Dermis microvascular lymphatic vessel endothelial cell (primary cell): ENCODE measurements at places on chromosomes 2 and 18. TPM values are rescaled to one million over a fixed set of nuclear protein-coding genes. Genes with fewer than 3 reads are reported as not detected.

DNA sequence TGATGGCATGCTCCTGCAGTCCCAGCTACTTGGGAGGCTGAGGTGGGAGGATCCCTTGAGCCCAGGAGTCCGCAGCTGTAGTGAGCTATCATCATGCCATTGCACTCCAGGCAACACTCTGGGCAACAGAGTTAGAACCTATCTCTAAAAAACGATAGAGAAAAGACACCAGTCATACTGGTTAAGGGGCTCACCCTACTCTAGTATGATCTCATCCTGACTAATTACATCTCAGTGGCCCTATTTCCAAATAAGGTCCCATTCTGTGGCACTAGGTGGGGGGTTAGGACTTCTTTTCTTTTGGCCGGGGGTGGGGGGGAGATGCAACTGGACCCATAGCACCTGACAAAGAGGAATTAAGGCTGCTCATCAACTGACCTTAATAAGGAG lies 163.2 kb upstream of the NCK2 start:
- DNase-seq = no peak

DNA sequence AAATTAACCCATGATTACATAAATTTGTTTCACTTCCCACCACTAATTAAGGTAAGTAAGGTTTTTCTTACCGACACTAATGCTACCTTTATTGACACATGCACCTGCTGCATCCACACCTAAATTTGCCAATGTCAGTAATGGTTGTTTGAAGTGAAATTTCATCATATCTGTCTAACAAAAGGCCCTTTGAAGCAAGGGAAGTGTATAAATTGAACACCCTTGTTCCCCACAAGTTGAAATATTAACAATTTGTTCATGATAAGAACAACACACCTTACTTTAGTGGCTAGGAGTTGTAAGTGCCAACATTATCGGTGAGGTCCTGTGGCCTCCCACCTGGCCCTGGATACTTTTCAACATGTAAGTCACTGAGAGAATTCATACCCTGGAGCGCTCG lies 116.3 kb upstream of the CDCA7 start:
- DNase-seq = no peak

- no peak for DNase-seq
These were observed 22.3 kb downstream of the DCDC2C start for GRCh38 chr2:3725458-3726250.

DNA sequence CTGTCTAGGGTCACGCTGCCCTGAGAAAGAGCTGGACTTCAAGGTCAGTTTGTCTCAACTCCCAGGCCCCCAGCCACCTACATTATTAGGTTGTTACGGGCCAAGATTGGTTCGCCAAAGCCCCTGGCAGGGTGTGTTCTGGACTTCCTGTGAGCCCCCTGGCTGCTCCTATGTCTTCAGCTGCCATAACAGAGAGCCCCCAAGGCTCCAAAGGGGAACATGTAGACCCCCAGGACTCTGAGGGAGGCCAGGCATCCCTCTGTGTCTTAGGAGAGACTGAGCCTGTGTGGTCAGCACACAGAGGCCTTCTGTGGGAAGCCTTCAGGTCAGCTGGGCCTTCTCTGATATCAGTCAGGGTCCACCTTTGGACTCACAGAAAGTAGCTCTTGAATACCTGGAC lies 58.3 kb downstream of the INHBB start:
- DNase-seq = no peak

GRCh38 chr2:231409776-231410175 lies 14.3 kb downstream of the B3GNT7 start:
- no peak for DNase-seq

DNA sequence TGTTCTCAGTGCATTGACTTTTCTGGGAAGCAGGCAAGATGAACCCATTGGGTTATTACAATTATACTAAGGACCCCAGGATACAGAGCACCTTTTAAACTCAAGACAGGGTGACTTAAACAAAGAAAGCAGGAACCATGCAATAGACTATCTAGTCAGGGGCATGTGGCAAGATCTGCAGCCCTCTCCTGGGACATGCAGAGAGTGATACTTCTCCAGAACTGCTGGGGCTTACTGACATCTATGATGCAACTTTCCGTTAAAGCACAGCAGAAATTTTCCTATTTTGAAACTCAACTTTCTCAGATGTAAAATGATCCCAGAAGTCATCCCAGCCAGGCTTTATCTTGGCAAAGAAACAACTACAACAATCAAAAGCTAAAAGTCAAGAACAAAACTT lies 162.2 kb upstream of the HNMT start:
- DNase-seq = no peak

- peak; percentile 64 for DNase-seq
These were observed 532 bp upstream of the YES1 start for GRCh38 chr18:812376-813171.

- no peak for DNase-seq
These were observed 358.7 kb downstream of the SETBP1 start for GRCh38 chr18:45039376-45039775.

- DNase-seq = no peak
These were observed 117.2 kb downstream of the SH3RF3 start for GRCh38 chr2:109246176-109246575.

DNA sequence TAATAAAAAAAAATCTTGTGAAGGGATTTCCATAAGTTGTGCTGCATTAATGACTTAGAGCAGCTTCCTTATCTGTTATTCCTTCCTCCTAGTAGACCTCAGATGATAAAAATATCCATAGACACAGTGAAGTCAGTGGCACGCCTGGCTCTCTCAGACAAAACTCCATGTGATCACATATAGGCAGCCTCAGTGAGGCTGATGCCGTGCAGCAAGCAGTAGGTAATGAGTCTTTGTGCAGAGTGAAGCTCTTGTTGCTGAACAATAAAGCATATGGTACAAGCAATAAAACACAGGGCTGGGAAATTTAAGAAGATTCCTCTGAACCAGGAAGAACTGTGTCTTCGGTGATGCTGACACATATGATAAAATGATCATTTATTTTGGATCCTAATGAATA lies 102.7 kb downstream of the CSRNP3 start:
- no peak for DNase-seq

DNA sequence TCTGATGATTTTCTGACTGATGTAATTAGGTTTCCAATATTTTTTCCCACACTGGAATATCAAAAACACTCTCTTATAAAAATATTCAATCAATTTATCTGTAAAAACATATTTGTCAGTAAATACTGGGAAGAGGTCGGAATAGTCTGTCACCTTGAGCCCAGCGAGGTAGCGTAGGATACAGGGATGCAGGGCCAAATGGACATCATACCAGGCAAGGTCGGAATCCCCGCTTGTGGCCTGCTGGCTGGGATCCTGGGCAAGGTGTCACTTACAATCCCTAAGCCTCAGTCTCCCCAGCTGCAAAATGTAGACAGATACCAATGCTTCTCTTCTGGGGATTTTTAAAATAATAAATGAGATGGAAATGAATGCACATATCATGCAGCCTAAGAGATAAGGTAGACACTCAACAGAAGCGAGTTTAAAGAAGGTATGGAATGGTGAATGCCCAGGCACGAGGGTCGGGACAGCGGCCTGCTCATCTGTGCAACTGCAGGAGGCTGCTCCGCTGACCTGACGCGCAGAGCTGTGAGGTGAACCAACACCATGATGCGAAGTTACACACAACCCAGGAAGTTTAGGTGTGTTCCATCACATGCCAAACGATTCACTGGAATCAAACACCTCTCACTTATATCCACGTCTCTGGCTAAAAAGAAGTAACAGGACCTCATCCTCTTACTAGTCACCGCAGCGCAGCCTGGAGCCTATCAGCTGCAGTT lies 98.2 kb downstream of the EIPR1 start:
- no peak for DNase-seq

GRCh38 chr2:85089585-85089984 lies 43.6 kb upstream of the TCF7L1 start:
- DNase-seq = no peak

DNA sequence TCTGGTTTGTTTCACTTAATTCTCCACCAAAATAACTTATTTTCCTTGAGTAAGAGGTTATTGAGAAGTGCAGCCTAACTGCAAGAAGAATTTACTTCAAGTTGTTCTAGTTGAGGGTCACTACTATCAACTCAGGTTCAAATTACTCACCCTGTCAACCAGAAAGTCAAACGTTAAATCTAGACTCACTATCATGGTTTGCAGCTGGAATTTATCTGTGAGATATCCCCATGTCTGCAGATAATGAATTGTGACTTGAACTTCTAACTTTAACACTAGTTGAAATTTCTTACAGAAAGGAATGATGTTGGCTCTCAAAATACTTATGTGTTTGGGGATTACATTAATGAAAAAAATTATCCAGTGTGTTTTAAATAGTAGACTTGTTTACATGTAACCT lies 1145.7 kb upstream of the NXPH2 start:
- no peak for DNase-seq

- DNase-seq = no peak
These were observed 324.9 kb upstream of the SLC14A2 start for GRCh38 chr18:45290364-45290763.

DNA sequence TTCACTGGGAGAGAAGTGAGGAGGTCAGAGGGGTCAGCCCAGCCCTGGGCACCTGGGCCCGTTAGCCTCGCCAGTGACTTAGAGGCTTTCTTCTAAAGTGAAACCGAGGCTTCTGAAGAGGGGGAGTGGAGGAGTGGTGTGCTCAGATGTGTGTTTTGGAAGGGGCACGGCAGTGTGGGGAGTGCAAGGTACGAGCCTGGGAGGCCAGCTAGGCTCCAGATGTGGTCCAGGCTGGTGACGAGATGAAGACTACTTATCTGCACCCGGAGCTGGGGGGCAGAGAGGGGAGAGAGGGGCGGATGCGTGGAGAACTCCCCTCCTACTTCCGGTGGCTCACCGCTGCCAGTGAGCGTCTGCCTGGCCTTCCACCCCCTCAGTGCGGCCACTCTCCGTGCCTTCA lies 371.3 kb upstream of the HS6ST1 start:
- DNase-seq = no peak

- no peak for DNase-seq
These were observed 85.6 kb downstream of the ZNF804A start for GRCh38 chr2:184683911-184684310.

DNA sequence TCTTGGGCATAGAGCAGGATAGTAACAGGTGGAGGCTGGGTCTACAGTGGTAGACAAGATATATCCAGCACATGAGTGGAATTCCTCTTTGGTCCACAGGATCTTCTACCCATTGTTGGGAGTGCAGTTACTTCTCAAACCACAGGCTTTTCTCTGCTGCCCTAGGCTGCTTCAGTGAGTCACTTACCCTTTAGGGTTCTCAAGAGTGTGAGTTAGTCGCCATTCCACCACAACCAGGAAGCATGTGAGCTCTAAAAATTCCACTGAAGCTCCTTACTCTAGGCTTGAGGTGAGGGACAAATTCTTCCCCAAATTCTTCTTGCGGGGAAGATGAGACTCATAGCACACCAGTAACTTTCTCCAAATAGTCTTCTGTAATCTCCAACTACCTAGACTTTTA lies 189.4 kb downstream of the PLCL1 start:
- no peak for DNase-seq

DNA sequence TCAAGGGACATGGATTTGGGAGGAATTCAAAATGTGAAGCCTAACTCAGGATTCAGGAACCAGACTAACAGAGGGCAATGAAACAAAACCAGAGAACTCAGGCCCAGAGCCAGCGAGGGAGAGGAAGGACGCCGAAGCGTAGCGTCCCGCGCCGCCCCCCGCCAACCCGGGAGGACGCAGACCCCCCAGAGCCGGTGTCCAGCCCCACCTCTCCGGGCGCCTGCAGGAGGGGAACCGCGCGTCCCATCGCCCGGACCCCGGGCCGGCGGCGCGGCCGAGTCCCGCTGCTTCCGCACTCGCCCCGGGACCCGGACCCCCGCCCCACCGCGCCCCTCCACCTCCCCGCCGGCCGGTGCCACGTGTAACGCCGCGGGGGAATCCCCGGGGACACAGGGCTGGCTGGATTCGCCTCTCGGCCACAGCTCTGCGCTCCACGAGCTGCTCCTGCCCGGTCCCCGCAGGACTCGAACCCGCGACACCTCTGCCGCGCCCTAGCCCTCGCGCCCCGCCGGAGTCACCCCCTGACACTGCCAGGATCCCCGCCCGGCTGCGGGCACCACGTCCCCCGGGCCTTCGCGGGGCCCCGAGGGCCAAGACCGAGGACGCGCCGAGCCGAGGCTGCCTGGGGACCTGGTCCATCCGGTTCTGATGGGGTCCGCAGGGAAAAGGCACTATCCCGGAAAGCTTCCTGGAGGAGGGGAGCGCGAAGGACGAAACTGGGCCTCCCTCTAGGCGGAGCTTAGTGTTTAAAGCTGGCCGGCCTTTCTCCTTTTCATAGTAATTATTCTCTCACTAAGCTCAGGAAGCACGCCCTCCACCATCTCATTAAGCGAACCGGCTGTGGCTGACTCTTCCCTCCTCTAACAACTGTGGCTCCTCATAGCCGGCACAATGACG lies 40.4 kb upstream of the FAM124B start:
- DNase-seq = peak; percentile 57

- DNase-seq = no peak
These were observed 12.4 kb downstream of the ADRA2B start for GRCh38 chr2:96103761-96104486.

- DNase-seq = no peak
These were observed 226.7 kb upstream of the KLHL29 start for GRCh38 chr2:23158306-23158705.

DNA sequence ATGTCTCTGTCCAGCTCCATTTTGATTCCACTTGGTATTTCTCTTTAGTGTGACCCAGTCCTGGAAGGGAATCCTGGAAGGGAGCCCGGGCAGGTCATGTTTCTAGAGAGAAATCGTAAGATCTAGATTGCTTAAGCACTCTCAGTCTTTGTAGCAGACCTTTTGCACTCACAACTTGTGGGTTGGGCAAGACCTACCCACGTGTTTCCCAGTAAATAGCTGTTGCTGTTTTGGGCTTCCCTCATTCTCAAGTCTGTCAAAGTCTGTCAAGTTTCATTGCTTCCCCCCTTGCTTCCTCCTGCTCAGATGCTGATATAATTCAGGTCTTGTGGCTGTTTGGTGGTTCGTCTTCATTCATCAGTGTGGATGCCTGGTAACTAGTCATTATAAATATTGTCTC lies 17.4 kb upstream of the NEMP2 start:
- no peak for DNase-seq

- no peak for DNase-seq
These were observed 15.2 kb downstream of the INPP5D start for GRCh38 chr2:233075141-233075965.

DNA sequence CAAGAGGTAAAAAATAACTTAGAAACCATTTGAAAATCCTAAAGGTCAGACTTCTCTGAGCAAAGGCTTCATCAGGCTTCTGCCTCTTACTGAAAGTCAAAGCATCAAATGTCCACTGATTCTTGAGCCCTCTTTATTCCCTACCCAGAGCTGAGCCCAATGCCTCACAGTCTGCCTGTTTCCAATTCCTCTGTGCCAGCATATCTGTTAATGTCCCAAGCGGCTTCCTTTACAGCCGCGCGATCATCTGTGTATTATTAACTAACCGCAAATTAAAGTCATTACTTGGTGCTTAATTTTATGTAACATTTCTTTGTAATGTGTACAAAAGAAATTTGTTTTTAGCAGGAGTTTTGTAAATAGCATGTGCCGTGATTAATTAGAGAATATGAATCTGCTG lies 418.8 kb upstream of the HNRNPA3 start:
- DNase-seq = no peak

The RNF103 gene
- total RNA-seq = 24.4 and 34.4 TPM in 2 replicates

The TUBB8B gene
- not detected in 2 replicates for total RNA-seq

The RMDN2 gene
- total RNA-seq = 1.3 and 2.3 TPM in 2 replicates

The CIB4 gene
- total RNA-seq = not detected in 2 replicates

The TCF23 gene
- not detected in 2 replicates for total RNA-seq

The REG3A gene
- total RNA-seq = not detected in 2 replicates

The STARD6 gene
- 0.13 and 0.26 TPM in 2 replicates for total RNA-seq
